ENCODE measurements at places on chromosomes 6 and 20.
A peak's percentile ranks its signal among the peaks of the same experiment; 100 is the strongest.

GRCh38 chr6:165922309-165922794 is 245.3 kb downstream of the TBXT start:
- H3K27ac ChIP-seq = no peak overlapping the region
- H3K4me3 ChIP-seq = no peak overlapping the region
- H3K27me3 ChIP-seq = no peaks in the 10 kb centered on the region
- H3K36me3 ChIP-seq = no peaks in the 10 kb centered on the region
- H3K4me1 ChIP-seq = no peaks in the 10 kb centered on the region

GRCh38 chr6:156914181-156914580 is 137.0 kb downstream of the ARID1B start:
- H3K36me3 ChIP-seq = no peaks in the 10 kb centered on the region
- H3K27me3 ChIP-seq = no peaks in the 10 kb centered on the region
- no peak for DNase-seq
- no peaks in the 10 kb centered on the region for H3K4me1 ChIP-seq

GRCh38 chr20:1144401-1145172 is 26.2 kb downstream of the PSMF1 start:
- no peaks in the 10 kb centered on the region for H3K4me1 ChIP-seq
- peaks cover 11% of the 10 kb centered on the region for H3K36me3 ChIP-seq
- no peak overlapping the region for H3K4me3 ChIP-seq

GRCh38 chr6:135499441-135500340 is 2.2 kb upstream of the AHI1 start:
- no peak overlapping the region for H3K4me3 ChIP-seq
- H3K36me3 ChIP-seq = no peaks in the 10 kb centered on the region
- no peak for DNase-seq
- peaks cover 4% of the 10 kb centered on the region for H3K4me1 ChIP-seq

DNA sequence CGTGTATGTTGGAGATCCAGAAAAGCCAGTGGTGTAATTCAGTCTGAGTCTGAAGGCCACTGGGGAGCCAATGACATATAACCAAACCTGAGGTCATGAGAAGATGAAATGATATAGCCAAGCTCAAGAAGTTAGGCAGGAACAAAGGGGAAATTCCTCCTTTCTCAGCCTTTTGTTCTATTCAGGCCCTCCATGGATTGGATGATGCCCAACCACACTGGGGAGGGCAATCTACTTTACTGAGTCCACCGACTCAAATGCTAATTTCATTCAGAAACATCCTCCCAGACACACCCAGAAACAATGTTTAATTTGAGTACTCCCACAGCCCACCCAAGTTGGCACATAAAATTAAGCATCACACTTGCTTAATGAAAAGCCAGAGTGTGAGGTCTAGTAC is 183.6 kb downstream of the GJA1 start:
- no peak for DNase-seq
- no peak overlapping the region for H3K4me3 ChIP-seq
- H3K36me3 ChIP-seq = no peaks in the 10 kb centered on the region
- no peaks in the 10 kb centered on the region for H3K4me1 ChIP-seq
- H3K27me3 ChIP-seq = no peaks in the 10 kb centered on the region

DNA sequence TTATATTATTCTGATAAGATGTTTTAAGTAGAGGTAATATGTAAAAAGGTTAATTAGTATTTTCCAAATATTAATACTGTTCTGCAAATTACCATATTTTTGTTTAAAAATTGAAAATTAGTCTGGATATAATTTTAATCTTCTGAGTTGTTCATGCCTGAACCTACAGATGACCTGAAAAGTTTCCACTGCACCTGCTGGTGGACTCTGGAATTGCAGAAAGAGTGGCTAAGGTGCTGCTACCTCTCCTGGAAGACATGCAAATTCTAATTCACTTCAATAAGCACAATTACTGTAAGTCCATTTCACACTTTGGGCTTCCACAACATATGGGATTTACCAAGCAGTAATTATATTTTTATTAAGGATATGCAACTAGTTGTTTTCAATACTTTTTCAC is 77.7 kb upstream of the OLIG3 start:
- H3K4me3 ChIP-seq = no peak overlapping the region
- H3K27ac ChIP-seq = no peak overlapping the region
- DNase-seq = peak; percentile 55
- H3K36me3 ChIP-seq = no peaks in the 10 kb centered on the region
- no peaks in the 10 kb centered on the region for H3K27me3 ChIP-seq

DNA sequence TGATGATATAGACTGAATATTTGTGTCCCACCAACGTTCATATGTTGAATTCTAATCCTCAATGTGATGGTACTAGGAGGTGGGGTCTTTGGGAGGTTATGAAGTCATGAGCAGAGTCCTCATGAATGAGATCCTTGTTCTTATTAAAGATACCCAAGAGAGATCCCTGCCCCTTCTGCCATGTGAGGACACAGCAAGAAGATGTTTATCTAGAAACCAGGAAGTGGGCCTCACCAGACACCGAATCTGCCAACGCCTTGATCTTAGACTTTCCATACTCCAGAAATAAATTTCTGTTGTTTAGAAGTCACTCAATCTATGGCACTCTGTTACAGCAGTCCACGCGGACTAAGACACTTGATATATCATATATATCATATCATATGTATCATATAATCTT is 67.7 kb upstream of the GCM1 start:
- H3K4me1 ChIP-seq = no peaks in the 10 kb centered on the region
- no peak overlapping the region for H3K4me3 ChIP-seq
- no peak overlapping the region for H3K27ac ChIP-seq
- no peak for DNase-seq

GRCh38 chr20:39632757-39633156 is 670.6 kb downstream of the DHX35 start:
- H3K27ac ChIP-seq = no peak overlapping the region
- no peaks in the 10 kb centered on the region for H3K36me3 ChIP-seq
- H3K27me3 ChIP-seq = no peaks in the 10 kb centered on the region
- H3K4me1 ChIP-seq = no peaks in the 10 kb centered on the region
- no peak for DNase-seq

- no peak overlapping the region for H3K4me3 ChIP-seq
- H3K36me3 ChIP-seq = no peaks in the 10 kb centered on the region
- DNase-seq = no peak
- no peaks in the 10 kb centered on the region for H3K27me3 ChIP-seq
- no peak overlapping the region for H3K27ac ChIP-seq
Observed at GRCh38 chr20:21874127-21874526, 168.7 kb downstream of the PAX1 start.

- no peaks in the 10 kb centered on the region for H3K27me3 ChIP-seq
- no peaks in the 10 kb centered on the region for H3K4me1 ChIP-seq
- H3K4me3 ChIP-seq = no peak overlapping the region
Observed at GRCh38 chr6:113047148-113047547, 700.0 kb downstream of the RFPL4B start.

- H3K36me3 ChIP-seq = no peaks in the 10 kb centered on the region
- no peak for DNase-seq
- no peak overlapping the region for H3K27ac ChIP-seq
- H3K4me3 ChIP-seq = no peak overlapping the region
- H3K27me3 ChIP-seq = no peaks in the 10 kb centered on the region
- no peaks in the 10 kb centered on the region for H3K4me1 ChIP-seq
Observed at GRCh38 chr20:61522498-61523090, 270.5 kb downstream of the CDH4 start.

DNA sequence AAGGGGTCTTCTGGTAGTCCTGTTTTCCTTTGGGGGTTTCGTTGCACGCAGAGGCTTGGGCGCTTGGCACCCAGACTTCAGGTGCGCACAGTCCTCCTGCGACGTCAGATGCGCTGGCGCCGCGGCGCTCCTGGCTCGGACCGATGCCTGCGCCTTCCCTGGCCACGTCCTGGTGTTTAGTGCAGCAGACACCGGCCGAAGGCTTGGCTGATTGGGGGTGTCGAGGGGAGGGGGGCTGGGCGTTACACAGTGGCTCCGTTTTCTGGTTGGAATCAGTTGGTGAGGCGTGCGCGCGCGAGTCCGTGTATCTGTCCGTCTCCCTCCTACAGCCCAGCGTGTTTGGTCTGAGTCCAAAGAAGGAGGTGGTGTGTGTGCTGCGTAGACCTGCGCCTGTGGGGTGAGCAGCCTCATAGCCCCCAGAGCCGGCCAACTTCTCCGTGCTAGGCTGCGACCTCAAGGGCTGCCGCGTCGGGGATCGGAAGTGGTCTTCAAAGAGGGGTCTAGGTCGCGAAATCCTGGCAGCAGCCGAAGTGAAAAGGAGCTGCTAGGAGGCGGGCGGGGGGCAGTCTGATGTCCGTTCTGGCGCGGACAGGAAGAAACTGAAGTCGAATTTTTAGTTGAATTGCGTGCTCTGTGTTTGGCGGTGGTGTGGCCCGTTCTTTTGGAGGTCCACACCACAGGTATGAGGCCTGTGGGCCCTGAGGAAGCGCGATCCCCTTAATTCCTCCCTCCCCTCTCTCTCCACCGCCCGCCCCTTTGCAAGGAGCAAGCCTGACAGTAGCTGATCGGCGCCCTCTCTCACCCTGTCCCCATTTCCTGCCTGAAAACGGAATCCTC is 1.5 kb downstream of the SYNDIG1 start:
- H3K4me3 ChIP-seq = no peak overlapping the region
- no peak for DNase-seq
- H3K27me3 ChIP-seq = peaks cover 24% of the 10 kb centered on the region
- no peaks in the 10 kb centered on the region for H3K4me1 ChIP-seq
- H3K27ac ChIP-seq = no peak overlapping the region

DNA sequence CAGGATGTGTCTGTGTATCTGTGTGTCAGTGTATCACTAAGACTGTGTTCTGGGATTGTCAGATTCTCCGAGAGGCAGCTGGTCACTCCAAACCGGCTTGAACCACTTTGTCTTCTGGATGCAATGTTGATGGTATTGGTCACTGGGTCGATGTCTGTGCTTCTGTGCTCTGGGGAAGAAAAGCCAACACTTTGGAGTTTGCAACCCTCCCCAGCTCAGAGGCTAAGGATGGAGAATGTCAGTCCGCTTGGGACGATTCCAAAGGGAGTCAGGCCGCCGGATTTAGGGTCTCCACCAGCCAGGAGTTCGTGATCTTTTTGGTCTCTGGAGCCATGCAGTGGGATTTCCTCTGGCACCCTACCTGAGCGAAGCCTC is 5.2 kb downstream of the MAFB start:
- no peak overlapping the region for H3K27ac ChIP-seq
- H3K36me3 ChIP-seq = no peaks in the 10 kb centered on the region
- DNase-seq = no peak
- peaks cover 4% of the 10 kb centered on the region for H3K4me1 ChIP-seq
- no peak overlapping the region for H3K4me3 ChIP-seq

GRCh38 chr6:108453601-108454185 is 107.0 kb upstream of the FOXO3 start:
- no peak overlapping the region for H3K4me3 ChIP-seq
- H3K27me3 ChIP-seq = no peaks in the 10 kb centered on the region
- peaks cover 4% of the 10 kb centered on the region for H3K4me1 ChIP-seq
- DNase-seq = no peak

GRCh38 chr6:19535351-19535750 is 301.8 kb upstream of the ID4 start:
- DNase-seq = no peak
- H3K27me3 ChIP-seq = no peaks in the 10 kb centered on the region
- H3K4me3 ChIP-seq = no peak overlapping the region

GRCh38 chr6:100678027-100678426 is 203.1 kb downstream of the ASCC3 start:
- H3K36me3 ChIP-seq = no peaks in the 10 kb centered on the region
- no peaks in the 10 kb centered on the region for H3K4me1 ChIP-seq
- H3K27me3 ChIP-seq = no peaks in the 10 kb centered on the region
- H3K4me3 ChIP-seq = no peak overlapping the region

GRCh38 chr6:107578642-107579341 is 88.9 kb downstream of the SOBP start:
- no peak overlapping the region for H3K4me3 ChIP-seq
- H3K27ac ChIP-seq = no peak overlapping the region
- no peaks in the 10 kb centered on the region for H3K4me1 ChIP-seq
- H3K36me3 ChIP-seq = no peaks in the 10 kb centered on the region

- DNase-seq = peak; percentile 62
- no peaks in the 10 kb centered on the region for H3K4me1 ChIP-seq
- H3K27ac ChIP-seq = peak overlapping the region; percentile 60
- H3K27me3 ChIP-seq = no peaks in the 10 kb centered on the region
- H3K36me3 ChIP-seq = no peaks in the 10 kb centered on the region
- peak overlapping the region; percentile 66 for H3K4me3 ChIP-seq
Observed at GRCh38 chr20:13995841-13996240, 525 bp downstream of the MACROD2 start.

DNA sequence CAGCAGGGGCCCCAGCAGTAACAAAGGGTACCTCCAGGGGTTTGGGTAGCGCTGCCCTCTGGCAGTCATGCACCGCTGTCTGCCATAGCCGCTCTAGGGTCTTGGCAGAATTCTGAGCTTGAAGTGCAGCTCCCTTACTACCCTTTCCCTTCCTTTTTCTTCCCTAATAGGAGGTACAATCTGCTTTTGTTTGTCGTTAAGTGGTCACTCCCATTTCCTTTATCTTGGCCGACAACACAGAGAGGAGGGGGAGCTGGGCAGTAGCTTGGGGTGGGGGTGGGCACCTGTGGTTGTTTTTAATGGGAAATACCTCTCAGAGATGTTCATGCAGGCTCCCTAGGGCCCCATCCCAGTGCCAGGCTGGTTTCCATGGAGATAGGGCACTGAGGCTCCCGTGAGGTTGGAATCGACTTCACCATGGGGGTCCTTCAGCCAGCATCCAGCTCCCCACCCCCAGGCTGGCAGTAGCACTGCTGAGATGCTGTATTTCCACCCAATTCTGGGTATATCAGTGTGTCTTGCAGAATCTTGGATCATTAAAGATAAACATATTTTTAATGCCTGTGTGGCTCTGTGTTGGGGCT is 18.6 kb downstream of the CCDC167 start:
- no peak overlapping the region for H3K27ac ChIP-seq
- DNase-seq = no peak
- H3K4me1 ChIP-seq = no peaks in the 10 kb centered on the region
- H3K27me3 ChIP-seq = no peaks in the 10 kb centered on the region

GRCh38 chr6:82915666-82916065 is 150.0 kb downstream of the UBE3D start:
- no peak overlapping the region for H3K4me3 ChIP-seq
- H3K36me3 ChIP-seq = no peaks in the 10 kb centered on the region
- no peaks in the 10 kb centered on the region for H3K27me3 ChIP-seq
- H3K27ac ChIP-seq = no peak overlapping the region
- H3K4me1 ChIP-seq = no peaks in the 10 kb centered on the region
- no peak for DNase-seq

GRCh38 chr6:30727920-30728553 is 7.9 kb downstream of the TUBB start:
- no peak for DNase-seq
- H3K36me3 ChIP-seq = peaks cover 35% of the 10 kb centered on the region
- H3K4me1 ChIP-seq = peaks cover 8% of the 10 kb centered on the region

- H3K4me3 ChIP-seq = no peak overlapping the region
- DNase-seq = no peak
- H3K36me3 ChIP-seq = no peaks in the 10 kb centered on the region
- no peaks in the 10 kb centered on the region for H3K27me3 ChIP-seq
Observed at GRCh38 chr20:32560989-32561830, 23.9 kb downstream of the NOL4L start.

- H3K4me3 ChIP-seq = peak overlapping the region; percentile 88
- H3K36me3 ChIP-seq = no peaks in the 10 kb centered on the region
- peak; percentile 33 for DNase-seq
- peaks cover 10% of the 10 kb centered on the region for H3K4me1 ChIP-seq
- H3K27ac ChIP-seq = peak overlapping the region; percentile 76
- H3K27me3 ChIP-seq = no peaks in the 10 kb centered on the region
Observed at GRCh38 chr6:89818977-89819335, 638 bp downstream of the MDN1 start.
